ENCODE measurements at places on chromosomes 2 and 18.
A peak's percentile ranks its signal among the peaks of the same experiment; 100 is the strongest.

GRCh38 chr2:205563646-205564045 lies 118.7 kb upstream of the NRP2 start:
- DNase-seq: no peak

DNA sequence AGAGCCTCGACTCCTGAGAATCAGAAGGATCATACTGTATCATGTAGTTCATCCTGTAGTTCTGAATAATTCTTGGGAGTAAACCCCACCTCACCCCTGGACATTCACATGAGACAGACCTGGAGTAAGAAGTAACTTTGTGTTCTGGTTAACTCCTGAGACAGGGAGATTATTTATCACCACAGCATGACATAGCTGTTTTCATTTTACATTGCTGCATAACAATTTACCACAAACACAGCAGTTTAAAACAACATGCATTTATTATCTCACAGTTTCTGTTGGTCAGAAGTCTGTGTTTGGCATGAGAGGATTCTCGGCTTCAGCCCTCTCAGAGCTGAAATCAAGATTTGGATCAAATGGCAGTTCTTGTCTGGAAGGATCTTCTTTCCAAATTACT lies 855.8 kb upstream of the FANCL start:
- no peak for DNase-seq

DNA sequence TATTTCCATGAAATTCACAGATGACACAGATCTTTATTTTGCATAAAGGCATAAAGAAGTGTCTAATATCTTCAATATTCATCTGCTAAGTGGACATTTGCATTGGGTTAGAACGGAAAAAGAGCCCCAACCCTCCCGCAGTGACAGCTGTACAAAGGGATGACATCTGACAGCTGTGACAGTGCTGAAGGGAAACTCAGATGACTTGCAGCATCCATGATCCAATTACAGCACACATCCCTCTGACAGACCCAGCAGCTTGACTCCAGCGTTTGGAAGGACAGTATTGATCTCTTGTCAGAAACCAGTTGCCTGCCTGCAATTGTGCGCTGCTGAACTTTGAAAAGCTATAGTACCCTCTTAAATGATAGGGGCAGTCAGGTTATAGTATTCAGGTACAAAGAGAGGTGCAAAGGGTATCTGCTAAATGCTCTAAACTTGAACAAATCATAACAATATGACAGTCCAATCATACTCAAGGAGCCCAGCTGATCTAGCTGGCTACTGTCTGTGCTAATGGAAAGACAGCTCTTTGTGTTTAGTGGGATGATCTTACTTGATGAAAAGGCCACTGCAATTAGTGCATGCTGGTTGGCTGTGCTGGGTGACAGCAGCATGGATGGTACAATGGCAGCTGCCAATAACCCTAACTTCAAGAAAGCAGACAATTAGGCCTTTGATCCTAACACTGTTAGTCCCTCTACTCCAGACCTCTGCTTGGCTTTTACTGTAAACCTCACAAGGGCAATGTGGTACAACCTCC lies 599.2 kb downstream of the NR4A2 start:
- no peak for DNase-seq

DNA sequence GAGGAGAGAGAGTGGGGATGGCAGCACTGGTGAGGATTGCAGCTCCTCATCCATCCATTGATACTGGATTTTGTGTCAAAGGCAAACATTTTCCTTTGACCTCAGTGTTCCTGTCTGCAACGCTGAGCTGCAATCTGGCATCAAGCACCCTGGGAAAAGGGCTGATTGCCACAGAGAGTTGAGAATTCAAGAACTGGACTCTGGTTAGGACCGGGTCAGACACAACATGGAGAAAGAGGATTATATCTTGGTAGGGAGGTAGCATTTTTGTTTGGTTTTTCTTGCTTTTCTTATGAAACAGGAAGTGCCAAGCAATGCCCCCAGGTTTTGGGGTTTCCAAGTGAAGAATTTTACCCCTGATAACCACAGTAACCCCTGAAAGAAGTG lies 81.9 kb upstream of the PKDCC start:
- no peak for DNase-seq

DNA sequence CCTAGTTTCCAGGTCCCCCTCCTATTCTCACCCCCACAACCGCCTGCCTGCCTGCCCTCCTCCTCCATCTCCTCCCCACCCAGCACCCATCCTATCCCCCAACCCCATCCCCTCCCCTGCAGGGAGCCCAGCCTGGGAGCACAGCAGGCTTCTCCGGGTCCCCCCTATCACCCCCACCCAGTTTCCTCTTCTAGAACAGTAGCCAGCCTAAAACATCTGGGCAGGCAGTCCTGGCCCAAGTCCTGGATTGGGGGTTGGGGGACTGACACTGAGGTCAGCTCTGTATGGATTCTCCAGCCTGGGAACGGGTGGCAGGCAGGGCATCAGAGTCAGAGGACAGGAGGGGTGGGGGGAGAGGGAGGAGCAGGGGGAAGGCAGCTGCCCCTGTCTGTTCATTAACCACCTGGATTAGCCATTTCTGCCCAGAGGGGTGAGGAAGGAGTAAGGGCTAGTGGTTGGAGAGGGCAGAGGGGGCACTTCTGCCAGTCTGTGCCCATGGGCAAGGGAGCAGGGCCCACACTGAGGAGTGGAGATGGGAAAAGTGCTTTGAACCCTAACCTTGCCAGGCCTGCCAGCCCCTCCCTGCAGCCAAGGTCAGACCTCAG lies 60.0 kb downstream of the TNS1 start:
- DNase-seq: no peak

- no peak for DNase-seq
Observed at GRCh38 chr18:76495435-76496193, 572 bp upstream of the ZNF516 start.

DNA sequence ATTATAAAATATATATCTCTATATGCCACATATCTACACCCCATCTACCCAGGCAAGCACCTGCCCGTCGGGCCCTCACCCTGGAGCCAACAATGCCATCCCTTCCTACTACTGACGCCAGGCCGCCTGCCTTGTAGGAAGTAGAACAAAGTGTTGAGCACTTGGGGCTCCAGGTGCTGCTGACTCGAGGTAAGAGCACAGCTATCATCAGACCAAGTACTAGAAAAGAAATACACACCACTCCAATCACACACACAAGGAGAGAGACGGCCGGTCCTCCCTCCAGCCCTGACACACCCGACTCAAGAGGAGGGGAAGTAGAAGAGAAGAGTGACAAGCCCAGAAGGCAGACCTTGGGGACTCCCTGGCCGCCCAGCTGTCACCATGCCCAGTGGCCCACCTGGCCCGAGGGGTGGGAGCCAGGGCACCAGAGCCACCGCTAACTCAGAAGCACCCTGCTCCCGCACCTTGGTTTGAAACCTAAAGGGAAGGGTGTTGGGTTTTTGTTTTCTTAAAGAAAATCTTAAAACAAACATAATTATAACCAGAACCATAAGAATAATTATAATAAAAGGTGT lies 64.0 kb upstream of the POMC start:
- DNase-seq: peak; percentile 65

- no peak for DNase-seq
Observed at GRCh38 chr2:172285010-172285621, 142.3 kb upstream of the ITGA6 start.

DNA sequence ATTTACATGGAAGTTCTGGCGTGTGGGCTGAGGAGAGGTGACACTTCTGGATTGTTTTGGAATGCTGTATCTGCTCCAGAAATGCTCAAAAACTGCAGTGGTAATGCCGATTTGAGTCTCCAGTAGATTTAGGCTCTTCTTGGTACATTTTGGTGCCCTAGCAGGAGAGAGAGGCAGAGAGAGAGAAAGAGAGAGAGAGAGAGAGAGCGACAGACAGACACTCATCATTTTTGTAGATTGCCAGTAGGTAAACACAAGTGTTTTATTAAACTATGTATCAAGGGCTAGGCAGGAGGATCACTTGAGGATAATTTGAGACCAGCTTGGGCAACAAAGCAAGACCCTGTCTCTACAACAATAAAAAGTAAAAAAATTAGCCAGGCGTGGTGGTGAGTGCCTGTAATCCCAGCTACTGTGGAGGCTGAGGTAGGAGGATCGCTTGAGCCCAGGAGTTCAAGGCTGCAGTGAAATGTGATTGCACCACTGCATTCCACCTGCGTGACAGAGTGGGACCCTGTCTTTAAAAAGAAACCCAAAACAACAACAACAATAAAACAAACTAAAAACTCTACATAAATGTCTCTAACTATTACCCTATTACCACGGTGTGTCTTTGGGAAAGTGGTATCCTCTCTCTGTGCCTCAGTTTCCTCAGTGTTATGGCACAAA lies 60.2 kb downstream of the GATA6 start:
- DNase-seq: no peak

DNA sequence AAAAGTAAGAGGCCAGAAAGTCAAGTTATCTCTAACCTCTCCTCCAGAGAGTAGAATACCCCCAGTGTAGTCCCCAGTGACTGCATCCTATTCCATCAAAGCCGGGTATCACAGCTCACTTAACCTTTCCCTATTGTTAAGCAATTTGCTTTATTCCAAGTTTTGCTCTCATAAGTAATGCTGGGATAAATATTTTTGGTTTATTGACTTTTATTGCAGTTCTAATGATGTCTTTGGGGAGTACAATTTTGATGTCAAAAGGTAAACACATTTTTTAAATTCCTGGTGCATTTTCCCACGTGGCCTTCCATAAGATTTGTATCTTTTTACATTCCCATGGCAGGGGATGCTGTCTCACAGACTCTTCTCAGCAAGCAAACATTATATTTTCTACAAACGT lies 43.3 kb downstream of the CMPK2 start:
- no peak for DNase-seq

DNA sequence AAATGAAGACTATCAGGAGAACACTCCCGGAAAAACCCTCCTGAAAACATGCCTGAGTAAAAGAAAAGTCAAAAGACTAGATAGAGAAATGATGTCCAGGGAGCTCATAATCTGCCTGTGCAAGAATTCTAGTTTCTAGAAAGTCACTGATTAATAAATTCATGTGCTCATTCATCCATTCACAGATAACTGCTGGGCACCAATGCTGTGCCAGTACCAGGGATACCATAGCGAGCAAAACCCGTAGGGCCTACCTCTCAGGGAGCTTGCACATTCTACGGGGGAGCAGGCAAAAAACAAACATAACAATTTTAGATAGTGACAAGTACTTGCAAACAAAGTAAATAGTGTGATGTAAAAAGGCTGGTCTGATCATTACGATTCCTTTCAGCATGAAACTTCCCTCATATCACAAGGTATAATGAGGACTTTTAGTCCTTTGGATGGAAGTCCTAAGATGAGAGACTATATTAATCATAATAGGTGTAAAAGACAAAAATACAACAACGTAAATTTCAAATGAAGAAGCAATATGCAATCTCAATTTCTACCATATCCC lies 289.9 kb downstream of the AFF3 start:
- no peak for DNase-seq

DNA sequence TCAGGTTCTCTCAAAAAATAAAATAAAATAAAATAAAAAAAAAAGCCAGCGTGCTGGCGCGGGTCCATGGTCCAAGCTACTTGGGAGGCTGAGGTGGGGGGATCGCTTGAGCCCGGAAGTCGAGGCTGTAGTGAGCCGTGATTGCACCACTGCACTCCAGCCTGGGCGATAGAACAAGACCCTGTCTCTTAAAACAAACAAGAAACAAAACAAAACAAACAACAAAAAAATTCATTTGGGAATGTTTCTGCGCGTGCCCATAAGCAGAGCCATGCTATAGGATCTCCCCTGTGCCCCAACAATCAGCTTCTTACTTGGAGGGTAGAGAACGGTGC lies 16.4 kb upstream of the CD8A start:
- DNase-seq: no peak

GRCh38 chr2:240782221-240782885 lies 37.7 kb downstream of the KIF1A start:
- DNase-seq: no peak

GRCh38 chr2:115543024-115543423 lies 1100.6 kb downstream of the DPP10 start:
- no peak for DNase-seq

GRCh38 chr2:158478237-158478636 lies 21.5 kb downstream of the PKP4 start:
- no peak for DNase-seq

GRCh38 chr2:151040039-151040438 lies 221.6 kb downstream of the RBM43 start:
- DNase-seq: no peak

DNA sequence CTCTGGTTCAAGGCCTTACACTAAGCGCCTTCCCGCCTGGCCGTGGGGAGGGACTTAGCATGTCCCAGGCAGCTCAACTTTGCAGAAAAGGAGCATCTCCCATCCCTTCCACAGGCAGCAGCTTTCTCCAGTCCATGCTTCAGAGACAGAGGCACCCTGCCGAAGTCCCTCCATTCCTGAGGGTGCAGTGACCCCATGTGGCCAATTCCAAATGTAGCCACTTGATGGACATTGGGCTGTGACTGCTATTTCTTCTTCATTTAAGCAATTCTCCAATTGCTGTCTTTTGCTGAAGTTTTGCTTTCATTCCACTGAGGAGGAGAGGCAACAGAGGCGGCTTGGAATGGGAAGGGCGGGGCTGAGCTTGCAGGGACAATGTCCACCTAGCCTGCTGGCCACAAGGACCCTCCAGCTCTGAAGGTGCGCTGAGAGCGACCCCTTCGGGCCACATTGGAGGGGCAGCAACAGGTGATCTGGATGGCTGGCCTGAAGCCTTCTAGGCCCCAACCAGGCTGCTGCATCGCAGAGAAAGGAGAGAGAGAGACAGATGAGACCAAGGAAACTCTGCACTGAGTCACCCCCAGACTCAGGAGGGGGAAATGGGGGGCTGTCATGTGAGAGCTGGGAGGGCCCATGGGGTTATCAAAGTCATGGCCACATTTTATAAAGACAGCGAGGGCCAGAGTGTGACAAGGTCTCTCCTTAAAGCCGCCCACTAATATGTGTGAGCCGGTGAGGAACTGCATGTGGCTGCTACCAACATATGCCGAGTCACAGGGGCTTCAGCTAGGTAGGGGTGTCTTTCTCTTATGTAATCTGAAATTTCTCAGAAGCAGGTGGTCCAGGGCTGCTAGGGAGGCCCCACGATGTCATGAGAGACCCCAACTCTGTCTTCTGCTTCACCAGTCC lies 61.3 kb downstream of the LONRF2 start:
- DNase-seq: no peak

DNA sequence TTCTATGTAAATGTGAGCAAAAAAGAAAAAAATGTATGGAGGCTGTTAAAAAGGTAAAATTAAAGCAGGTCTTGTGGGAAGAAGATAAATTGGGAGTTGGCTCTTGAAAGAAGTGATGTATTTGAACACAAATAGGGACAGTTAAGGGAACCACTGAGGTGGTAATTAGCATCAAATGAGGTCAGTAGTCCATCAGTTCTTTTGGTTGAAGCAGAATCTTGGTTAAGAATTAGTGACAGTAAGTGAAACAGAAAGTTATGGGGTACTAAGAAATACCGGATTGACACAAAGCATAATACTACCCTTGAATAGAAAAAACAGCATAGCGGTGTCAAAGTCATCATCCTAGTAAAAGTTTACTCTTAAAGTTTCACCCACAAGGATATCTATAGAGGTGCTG lies 352.6 kb upstream of the VRK2 start:
- DNase-seq: no peak

GRCh38 chr2:204019572-204020501 lies 83.3 kb downstream of the ICOS start:
- DNase-seq: no peak

GRCh38 chr18:23504720-23505119 lies 1.4 kb downstream of the RMC1 start:
- no peak for DNase-seq

GRCh38 chr18:76943542-76944339 lies 121.4 kb downstream of the ZNF236 start:
- DNase-seq: no peak
